LHCN-M2 (cell line): ENCODE measurements at places on chromosomes 7 and 10. TPM values are rescaled to one million over a fixed set of nuclear protein-coding genes. Genes with fewer than 3 reads are reported as not detected.

The ELN gene
- total RNA-seq, result 2.1 and 3.3 TPM in 2 replicates

The ADAM22 gene
- total RNA-seq, result 0.17 and 0.19 TPM in 2 replicates

The VSTM4 gene
- 0.23 and 0.64 TPM in 2 replicates for total RNA-seq

The IDI2 gene
- total RNA-seq, result not detected in 2 replicates

The TBX20 gene
- total RNA-seq, result not detected in 2 replicates

The PRRT4 gene
- total RNA-seq, result 0.80 TPM in 1 of 2 replicates, not detected in the other

The LBX1 gene
- 1.7 TPM in 2 replicates for total RNA-seq

The ENO4 gene
- 0.19 and 0.23 TPM in 2 replicates for total RNA-seq

The VIPR2 gene
- not detected in 2 replicates for total RNA-seq

The CTAGE8 gene
- total RNA-seq, result 0.06 and 0.17 TPM in 2 replicates

The ATOH7 gene
- 0.11 TPM in 1 of 2 replicates, not detected in the other for total RNA-seq

The CNNM1 gene
- total RNA-seq, result 0.17 and 0.32 TPM in 2 replicates

The RSPH10B2 gene
- not detected in 2 replicates for total RNA-seq

The COPS6 gene
- total RNA-seq, result 96.6 and 100 TPM in 2 replicates

The ADARB2 gene
- 0.11 and 0.83 TPM in 2 replicates for total RNA-seq

The ASZ1 gene
- total RNA-seq, result not detected in 2 replicates

The ITIH5 gene
- not detected in 2 replicates for total RNA-seq

The PPIA gene
- 5,716 and 6,248 TPM in 2 replicates for total RNA-seq

The EPO gene
- total RNA-seq, result 0.11 TPM in 1 of 2 replicates, not detected in the other

The CYP3A4 gene
- total RNA-seq, result 0.13 TPM in 1 of 2 replicates, not detected in the other

The CTAGE15 gene
- 0.46 and 0.71 TPM in 2 replicates for total RNA-seq

The SLC39A12 gene
- total RNA-seq, result not detected in 2 replicates

The OPN4 gene
- not detected in 2 replicates for total RNA-seq

The EVX1 gene
- not detected in 2 replicates for total RNA-seq

The ENTPD7 gene
- total RNA-seq, result 7.4 and 8.0 TPM in 2 replicates

The SLC26A3 gene
- not detected in 2 replicates for total RNA-seq

The EXOC6 gene
- 1.9 and 4.3 TPM in 2 replicates for total RNA-seq

The LRRTM3 gene
- total RNA-seq, result 0.06 TPM in 1 of 2 replicates, not detected in the other

The INHBA gene
- 3.0 and 3.6 TPM in 2 replicates for total RNA-seq

The ITPRID1 gene
- total RNA-seq, result not detected in 2 replicates

The PTPRZ1 gene
- not detected in 2 replicates for total RNA-seq

The ABCB1 gene
- total RNA-seq, result 0.29 and 0.38 TPM in 2 replicates

The TRIM56 gene
- total RNA-seq, result 14.5 and 16.2 TPM in 2 replicates

The NACAD gene
- total RNA-seq, result 2.6 and 2.9 TPM in 2 replicates

The VWA2 gene
- not detected in 2 replicates for total RNA-seq

The DEPP1 gene
- total RNA-seq, result 4.6 and 10.0 TPM in 2 replicates

The SNX10 gene
- total RNA-seq, result not detected in 2 replicates

The DENND2A gene
- not detected in 2 replicates for total RNA-seq

The TMEM213 gene
- total RNA-seq, result not detected in 2 replicates

The BAIAP2L1 gene
- 2.9 TPM in 2 replicates for total RNA-seq

The GNGT1 gene
- total RNA-seq, result not detected in 2 replicates

The SKIDA1 gene
- 0.13 and 0.63 TPM in 2 replicates for total RNA-seq

The KAZALD1 gene
- 15.1 and 16.1 TPM in 2 replicates for total RNA-seq

The FLNC gene
- total RNA-seq, result 215 and 254 TPM in 2 replicates

The FAM25G gene
- not detected in 2 replicates for total RNA-seq

The COL28A1 gene
- total RNA-seq, result 2.6 and 4.4 TPM in 2 replicates

The KIAA1549 gene
- 2.5 and 3.3 TPM in 2 replicates for total RNA-seq

The HYAL4 gene
- not detected in 2 replicates for total RNA-seq

The YAE1 gene
- 30.8 and 32.6 TPM in 2 replicates for total RNA-seq

The MTERF1 gene
- 14.4 and 16.0 TPM in 2 replicates for total RNA-seq

The H2BK1 gene
- not detected in 2 replicates for total RNA-seq

The CNTNAP2 gene
- total RNA-seq, result not detected in 2 replicates

The MICU1 gene
- 57.1 and 58.2 TPM in 2 replicates for total RNA-seq

The NRG3 gene
- not detected in 2 replicates for total RNA-seq

The WEE2 gene
- not detected in 2 replicates for total RNA-seq

The CYP26A1 gene
- 0.11 TPM in 1 of 2 replicates, not detected in the other for total RNA-seq

The NKX6-2 gene
- total RNA-seq, result not detected in 2 replicates

The OR2A1 gene
- total RNA-seq, result not detected in 2 replicates
